ENCODE measurements at places on chromosomes 1 and 21. TPM values are rescaled to one million over a fixed set of nuclear protein-coding genes. Genes with fewer than 3 reads are reported as not detected.
A peak's percentile ranks its signal among the peaks of the same experiment; 100 is the strongest.

GRCh38 chr1:47213230-47213963 lies 18.6 kb downstream of the TAL1 start:
- peaks cover 43% of the 10 kb centered on the region for H3K27me3 ChIP-seq
- no peaks in the 10 kb centered on the region for H3K36me3 ChIP-seq
- peaks cover 22% of the 10 kb centered on the region for H3K4me1 ChIP-seq
- H3K27ac ChIP-seq: peak overlapping the region; percentile 78
- no peak overlapping the region for H3K4me3 ChIP-seq

- H3K27ac ChIP-seq: peak overlapping the region; percentile 87
- peaks cover 7% of the 10 kb centered on the region for H3K36me3 ChIP-seq
- H3K27me3 ChIP-seq: no peaks in the 10 kb centered on the region
- peaks cover 41% of the 10 kb centered on the region for H3K4me1 ChIP-seq
Measured at GRCh38 chr1:89064632-89065031, 376 bp downstream of the GBP1 start.

Gene GJA8
- total RNA-seq: not detected

Gene MAD2L2
- total RNA-seq: 17.2 TPM

DNA sequence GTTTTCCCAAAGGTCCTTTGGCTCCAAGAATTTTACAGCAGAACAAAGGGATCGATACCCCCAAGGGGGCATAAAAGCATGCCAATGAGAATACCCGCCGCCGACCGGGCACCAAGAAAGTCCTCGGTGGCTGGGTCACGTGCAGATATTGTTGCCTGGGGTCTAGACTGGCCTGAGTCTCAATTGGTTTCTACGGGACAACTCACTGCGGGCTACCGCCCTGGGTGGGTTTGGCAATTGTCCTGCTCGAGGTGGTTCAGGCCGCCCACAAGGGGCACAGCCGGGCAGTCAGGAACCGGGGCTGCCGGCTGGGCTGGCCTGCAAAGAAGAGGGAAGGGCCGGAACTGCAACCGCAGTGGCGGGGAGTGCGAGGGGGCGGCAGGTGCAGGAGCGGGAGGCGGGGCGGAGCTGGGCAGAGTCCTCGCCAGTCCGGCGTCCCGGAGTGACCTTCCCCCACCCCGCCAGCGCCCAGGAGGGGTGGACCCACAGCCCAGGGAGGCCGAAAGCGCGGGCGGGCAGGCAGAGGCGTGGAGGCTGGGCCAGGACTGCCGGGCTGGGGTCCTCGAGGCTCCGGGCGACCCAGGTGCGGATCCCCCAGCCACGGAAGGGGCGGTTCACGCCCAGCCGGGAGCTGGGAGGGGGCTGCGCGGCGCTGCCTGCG lies 926 bp upstream of the ATP1B1 start:
- H3K27me3 ChIP-seq: no peaks in the 10 kb centered on the region
- peak overlapping the region; percentile 94 for H3K4me3 ChIP-seq
- peak overlapping the region; percentile 97 for H3K27ac ChIP-seq
- peak; percentile 81 for DNase-seq
- H3K4me1 ChIP-seq: peaks cover 57% of the 10 kb centered on the region
- no peaks in the 10 kb centered on the region for H3K36me3 ChIP-seq

DNA sequence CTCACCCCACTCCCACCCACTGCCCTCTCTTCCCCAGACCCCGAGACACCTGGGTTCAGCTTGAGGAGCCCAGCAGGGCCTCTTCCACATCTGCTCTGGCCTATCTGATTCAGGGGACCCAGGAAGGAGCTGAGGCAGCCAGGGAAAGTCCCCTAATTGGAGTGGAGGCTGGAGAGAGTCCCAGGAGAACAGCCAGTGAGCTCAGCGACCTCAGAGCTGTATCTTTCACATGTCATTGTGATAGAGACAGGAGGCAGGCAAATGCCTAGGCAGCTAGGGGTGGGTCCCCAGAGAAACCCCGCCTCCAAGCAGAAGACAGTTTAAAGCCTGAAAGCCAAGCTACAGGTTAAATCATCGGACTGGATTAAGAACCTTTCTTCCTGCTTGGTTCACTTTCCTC lies 122.7 kb downstream of the MATN1 start:
- H3K27ac ChIP-seq: no peak overlapping the region
- no peaks in the 10 kb centered on the region for H3K4me1 ChIP-seq
- H3K4me3 ChIP-seq: no peak overlapping the region
- peaks cover 66% of the 10 kb centered on the region for H3K27me3 ChIP-seq

DNA sequence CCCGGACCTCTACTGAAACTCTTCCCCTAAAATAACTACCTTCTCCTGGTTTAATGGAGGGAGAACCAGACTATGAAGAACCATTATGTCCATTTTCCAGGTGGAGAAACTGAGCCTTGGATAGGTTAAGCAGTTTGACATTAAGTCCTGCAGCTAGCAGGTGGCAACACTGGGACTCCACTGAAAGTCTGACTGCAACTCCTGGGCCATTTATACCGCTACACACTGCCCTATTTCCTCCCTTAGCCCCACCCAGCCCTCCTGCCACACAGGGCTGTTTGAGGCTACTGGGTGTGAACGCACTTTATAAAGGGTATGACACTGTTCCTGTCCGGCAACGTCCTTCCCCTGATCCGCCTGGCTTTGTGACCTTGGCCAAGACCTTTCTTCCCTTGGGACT lies 511 bp upstream of the INPP5B start:
- H3K4me3 ChIP-seq: peak overlapping the region; percentile 94
- H3K4me1 ChIP-seq: peaks cover 29% of the 10 kb centered on the region
- no peak for DNase-seq
- peak overlapping the region; percentile 93 for H3K27ac ChIP-seq
- peaks cover 28% of the 10 kb centered on the region for H3K36me3 ChIP-seq
- no peaks in the 10 kb centered on the region for H3K27me3 ChIP-seq

GRCh38 chr1:4755301-4755845 lies 101.0 kb downstream of the AJAP1 start:
- H3K36me3 ChIP-seq: no peaks in the 10 kb centered on the region
- H3K27me3 ChIP-seq: peaks cover 61% of the 10 kb centered on the region
- H3K4me1 ChIP-seq: no peaks in the 10 kb centered on the region
- DNase-seq: no peak
- no peak overlapping the region for H3K4me3 ChIP-seq

GRCh38 chr1:14366091-14367018 lies 232.1 kb upstream of the KAZN start:
- peak overlapping the region; percentile 70 for H3K27ac ChIP-seq
- H3K27me3 ChIP-seq: peaks cover 94% of the 10 kb centered on the region
- DNase-seq: peak; percentile 43

DNA sequence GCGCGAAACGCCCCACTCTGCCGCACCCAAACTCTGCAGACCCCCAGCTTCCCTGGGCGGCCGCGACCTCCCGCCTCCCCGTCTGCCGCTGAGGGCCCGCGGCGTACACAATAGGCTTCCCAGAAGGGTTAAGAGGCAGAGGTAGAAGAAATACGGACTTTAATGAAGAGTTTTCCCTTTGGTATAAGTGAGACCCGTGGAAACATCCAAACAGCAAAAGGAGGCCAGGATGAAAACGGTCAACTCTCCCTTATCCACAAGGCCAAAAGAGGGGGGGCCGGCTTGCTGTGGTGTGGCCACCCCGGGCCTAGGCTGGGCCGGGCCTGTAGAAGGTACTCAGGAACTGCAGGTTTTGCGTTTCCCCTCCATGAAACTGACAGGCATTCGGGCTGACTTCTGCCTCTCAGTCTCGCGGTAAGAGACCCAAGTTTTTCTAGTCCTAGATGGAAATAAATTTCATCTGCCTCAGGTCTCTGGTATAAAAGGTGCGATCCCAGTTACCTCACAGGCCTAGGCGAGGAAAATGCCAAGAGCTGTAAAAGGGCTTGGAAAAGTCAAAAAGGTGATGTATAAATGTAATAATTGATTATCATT lies 671 bp upstream of the PYGO2 start:
- peak overlapping the region; percentile 82 for H3K4me3 ChIP-seq
- peak overlapping the region; percentile 100 for H3K27ac ChIP-seq
- peaks cover 50% of the 10 kb centered on the region for H3K4me1 ChIP-seq
- no peak for DNase-seq
- peaks cover 58% of the 10 kb centered on the region for H3K36me3 ChIP-seq

Gene ZNF648
- total RNA-seq: not detected

GRCh38 chr1:239140968-239141367 lies 245.4 kb upstream of the CHRM3 start:
- no peak for DNase-seq
- H3K4me1 ChIP-seq: no peaks in the 10 kb centered on the region
- H3K27ac ChIP-seq: no peak overlapping the region
- H3K27me3 ChIP-seq: no peaks in the 10 kb centered on the region
- no peak overlapping the region for H3K4me3 ChIP-seq

Gene F3
- total RNA-seq: 50.8 TPM

- H3K27ac ChIP-seq: no peak overlapping the region
- H3K27me3 ChIP-seq: no peaks in the 10 kb centered on the region
- H3K4me3 ChIP-seq: no peak overlapping the region
Measured at GRCh38 chr1:6355621-6356020, 37.9 kb downstream of the ACOT7 start.

- no peak overlapping the region for H3K4me3 ChIP-seq
- no peaks in the 10 kb centered on the region for H3K4me1 ChIP-seq
- no peak overlapping the region for H3K27ac ChIP-seq
- H3K27me3 ChIP-seq: no peaks in the 10 kb centered on the region
- H3K36me3 ChIP-seq: peaks cover 36% of the 10 kb centered on the region
- DNase-seq: no peak
Measured at GRCh38 chr1:51760872-51761271, 117.7 kb downstream of the NRDC start.

Gene SLC19A2
- total RNA-seq: 16.6 TPM

Gene SERPINC1
- total RNA-seq: not detected

GRCh38 chr1:46403916-46404315 lies 9.8 kb downstream of the FAAH start:
- H3K36me3 ChIP-seq: peaks cover 4% of the 10 kb centered on the region
- H3K4me1 ChIP-seq: peaks cover 22% of the 10 kb centered on the region
- no peak overlapping the region for H3K4me3 ChIP-seq
- H3K27ac ChIP-seq: no peak overlapping the region
- no peaks in the 10 kb centered on the region for H3K27me3 ChIP-seq
- DNase-seq: no peak

Gene SPOCD1
- total RNA-seq: not detected

DNA sequence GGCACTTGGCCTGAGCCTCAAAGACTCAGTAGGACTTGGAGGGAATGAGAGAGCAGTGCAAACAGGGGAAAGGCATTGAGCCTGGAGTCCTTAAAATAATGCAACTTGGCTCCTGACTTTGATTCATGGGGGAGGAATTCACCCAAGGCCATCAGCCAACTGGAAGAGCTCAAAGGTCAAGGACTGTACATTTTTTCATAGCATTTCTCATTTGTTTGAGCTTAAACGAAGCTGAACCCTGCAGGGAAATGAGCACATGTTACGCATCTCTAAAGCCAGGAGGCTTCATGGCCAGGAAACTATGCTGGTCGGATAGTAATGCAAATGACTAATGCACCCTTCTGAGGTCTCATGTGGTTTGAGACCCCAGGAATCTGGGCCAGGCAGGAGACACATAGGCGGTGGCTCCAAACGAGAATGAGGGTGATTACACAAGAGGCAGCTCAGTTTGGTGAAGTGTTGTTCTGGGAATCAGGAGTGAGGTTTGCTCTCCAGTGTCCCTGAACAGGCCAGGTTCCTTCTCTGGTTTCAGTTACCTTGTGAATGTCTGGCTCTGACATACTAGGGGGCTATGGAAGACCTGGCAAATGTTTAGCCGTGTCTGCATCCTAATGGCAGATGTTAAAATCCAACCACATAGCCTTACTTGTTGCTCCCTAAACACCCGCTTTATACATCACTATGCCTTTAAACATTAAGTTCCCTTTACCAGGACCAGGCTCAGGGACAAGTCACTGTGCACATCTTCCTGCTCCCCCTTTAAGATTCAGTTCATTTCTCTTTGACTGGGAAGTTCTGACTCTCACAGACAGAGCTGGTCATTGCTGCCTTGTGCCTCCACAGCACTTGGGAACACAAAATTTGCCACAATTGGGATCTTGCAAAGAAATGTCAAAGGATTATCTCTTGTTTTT lies 503.9 kb upstream of the USP24 start:
- peaks cover 10% of the 10 kb centered on the region for H3K4me1 ChIP-seq
- no peaks in the 10 kb centered on the region for H3K27me3 ChIP-seq
- H3K4me3 ChIP-seq: no peak overlapping the region
- H3K36me3 ChIP-seq: no peaks in the 10 kb centered on the region

DNA sequence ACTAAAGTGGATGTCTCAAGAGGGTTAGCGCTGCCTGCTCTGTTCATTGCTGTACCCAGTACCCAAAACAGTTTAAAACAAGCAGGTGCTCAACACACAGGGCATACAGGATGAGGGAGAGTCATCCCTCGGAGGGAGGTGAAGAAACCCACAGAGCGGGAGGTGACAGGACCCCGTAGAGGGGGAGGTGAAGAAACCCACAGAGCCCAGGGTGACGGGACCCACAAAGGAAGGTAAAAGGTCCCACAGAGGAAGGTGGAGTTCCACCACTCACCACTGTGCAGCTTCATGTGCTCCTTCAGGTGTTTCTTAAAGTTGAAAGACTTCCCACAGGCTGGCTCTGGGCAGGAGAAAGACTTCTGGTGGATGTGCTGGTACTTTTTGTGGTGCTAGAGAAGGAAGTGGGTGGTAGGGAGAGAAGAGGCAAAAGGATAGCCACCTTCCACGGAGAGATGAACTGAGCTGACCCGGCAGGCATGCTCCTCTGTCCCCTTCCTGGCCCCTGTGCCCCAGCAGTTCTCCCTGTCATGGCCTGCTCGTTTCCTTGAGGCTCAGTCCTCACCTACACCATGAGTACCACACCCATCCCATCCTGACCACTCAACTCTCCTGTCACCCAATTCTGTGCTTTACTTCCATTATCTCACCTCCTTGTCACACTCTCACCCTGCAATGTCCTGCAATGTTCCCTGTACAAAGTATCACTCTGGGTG lies 5.1 kb downstream of the ZNF692 start:
- no peak for DNase-seq
- H3K4me3 ChIP-seq: no peak overlapping the region
- H3K4me1 ChIP-seq: peaks cover 25% of the 10 kb centered on the region
- H3K27me3 ChIP-seq: no peaks in the 10 kb centered on the region

DNA sequence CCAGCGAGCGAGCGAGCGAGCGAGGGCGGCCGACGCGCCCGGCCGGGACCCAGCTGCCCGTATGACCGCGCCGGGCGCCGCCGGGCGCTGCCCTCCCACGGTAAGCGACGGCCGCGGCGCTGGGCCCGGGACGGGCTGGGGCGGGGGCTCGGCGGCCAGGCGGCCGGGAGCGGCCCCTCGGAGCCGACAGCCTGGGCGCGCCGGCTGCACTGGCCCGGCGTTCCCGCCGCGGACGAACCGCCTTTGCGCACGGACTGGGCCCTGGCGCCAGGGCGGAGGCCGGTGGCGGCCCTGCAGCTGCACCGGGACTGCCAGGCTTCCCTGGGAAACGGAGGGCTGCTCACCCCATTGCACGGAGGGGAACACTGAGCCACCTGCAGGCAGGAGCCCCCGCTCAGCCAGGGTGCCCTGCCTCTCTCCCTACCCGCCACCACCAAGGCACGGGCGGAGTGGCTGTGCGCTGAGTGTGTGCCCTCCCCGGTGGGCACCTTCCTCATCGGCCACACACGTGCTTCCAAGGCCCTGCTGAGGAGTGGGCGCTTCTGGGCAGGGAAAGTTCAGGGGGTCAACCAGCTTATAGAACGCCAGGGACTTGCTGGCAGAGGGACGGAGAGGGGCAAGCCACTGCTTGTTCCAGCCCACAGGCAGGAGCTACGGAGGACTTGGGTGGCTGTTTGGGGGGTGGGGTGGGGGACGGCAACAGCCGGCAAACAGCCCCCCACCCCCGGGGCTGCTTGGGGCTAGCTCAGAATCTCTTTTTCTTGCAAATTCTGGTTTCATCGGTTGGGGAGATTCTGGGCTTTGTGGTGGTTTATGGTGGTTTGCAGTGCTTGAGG lies 532 bp downstream of the CSF1 start:
- DNase-seq: no peak
- peak overlapping the region; percentile 93 for H3K27ac ChIP-seq
- H3K36me3 ChIP-seq: peaks cover 17% of the 10 kb centered on the region
- H3K27me3 ChIP-seq: no peaks in the 10 kb centered on the region

Gene NES
- total RNA-seq: 164 TPM

- peaks cover 2% of the 10 kb centered on the region for H3K27me3 ChIP-seq
- H3K4me1 ChIP-seq: no peaks in the 10 kb centered on the region
- no peak overlapping the region for H3K27ac ChIP-seq
- no peak overlapping the region for H3K4me3 ChIP-seq
- H3K36me3 ChIP-seq: no peaks in the 10 kb centered on the region
Measured at GRCh38 chr21:40723317-40723716, 123.6 kb downstream of the DSCAM start.
